Activated naive CD4-positive, alpha-beta T cell (primary cell): ENCODE measurements at places on chromosomes 6 and 20.

DNA sequence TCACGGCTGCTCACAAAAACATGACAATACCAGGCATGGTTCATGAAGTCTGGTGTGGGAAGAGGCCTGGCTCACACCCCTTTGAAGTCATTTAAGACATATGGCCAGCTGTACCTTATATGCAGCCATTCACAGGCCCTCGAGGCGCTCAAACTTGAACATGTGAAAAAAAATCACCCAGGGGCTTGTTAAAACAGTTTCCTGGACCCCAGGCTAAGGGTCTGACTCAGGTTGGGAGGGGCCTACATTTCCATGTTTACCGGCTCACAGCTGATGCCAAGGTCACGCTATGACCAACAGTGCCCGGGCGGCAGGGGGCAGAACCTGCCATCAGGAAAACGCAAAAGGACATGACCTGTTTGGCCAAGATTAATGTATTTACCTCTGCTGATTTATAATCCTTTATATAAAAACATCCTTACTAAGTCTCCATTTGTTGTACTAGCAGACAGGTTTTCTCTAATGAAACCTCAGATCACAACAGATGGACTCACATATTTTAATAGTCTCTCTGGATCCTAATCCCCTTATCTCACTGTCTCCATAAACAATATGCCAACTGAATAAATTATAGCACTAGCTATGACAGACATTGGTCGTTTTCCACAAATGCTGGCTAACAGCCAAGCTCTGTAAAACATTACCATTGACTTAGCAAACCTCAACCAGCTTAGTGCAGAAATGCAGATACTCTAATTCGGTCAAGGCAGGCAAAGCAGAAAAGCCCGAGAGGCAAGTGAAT lies 19.9 kb downstream of the EZR start:
- DNase-seq, result no peak

DNA sequence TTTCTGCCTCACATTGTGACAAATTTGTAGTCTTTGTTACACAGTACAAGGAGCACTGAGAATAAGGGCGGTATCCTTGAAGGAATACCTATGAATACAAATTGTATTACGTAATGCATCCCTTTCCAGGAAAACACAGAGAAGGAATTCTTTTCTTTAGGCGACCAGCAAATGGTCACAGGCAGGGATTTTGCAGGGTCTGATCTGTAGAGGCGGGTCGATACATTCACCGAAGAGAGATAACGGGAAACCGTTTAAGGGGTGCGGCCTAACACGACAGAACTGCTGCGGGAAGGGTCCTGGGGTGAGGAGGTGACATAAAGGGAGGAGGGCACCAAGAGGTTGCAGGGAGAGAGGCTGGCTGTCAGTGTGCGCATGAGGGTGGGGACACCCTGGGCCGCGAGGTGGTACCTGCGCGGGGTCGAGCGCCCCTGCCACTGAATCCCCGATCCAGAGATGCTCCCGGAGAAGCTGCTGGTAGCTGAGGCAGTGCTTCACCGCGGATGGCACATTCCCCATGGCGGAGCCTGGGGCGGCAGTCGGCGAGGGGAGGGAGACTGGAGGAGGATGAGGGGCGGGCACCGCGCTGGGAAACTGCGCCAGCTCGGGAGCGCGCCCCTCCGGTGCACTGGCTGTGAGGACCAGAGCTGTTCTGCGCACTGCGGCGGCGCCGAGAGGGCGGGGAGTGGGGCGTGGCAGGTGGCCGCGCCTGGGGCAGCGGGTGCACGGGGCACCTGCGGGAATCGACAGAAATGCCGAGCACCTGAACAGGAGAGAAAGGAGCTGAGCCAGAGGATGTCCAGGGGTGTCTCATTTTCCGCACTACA lies at the start of gene HMGCLL1:
HMGCLL1 (minus strand) TSS at position 656 of the 827 bp plus-strand sequence; CDS start at position 519, 137 bp downstream.
- DNase-seq, result no peak

DNA sequence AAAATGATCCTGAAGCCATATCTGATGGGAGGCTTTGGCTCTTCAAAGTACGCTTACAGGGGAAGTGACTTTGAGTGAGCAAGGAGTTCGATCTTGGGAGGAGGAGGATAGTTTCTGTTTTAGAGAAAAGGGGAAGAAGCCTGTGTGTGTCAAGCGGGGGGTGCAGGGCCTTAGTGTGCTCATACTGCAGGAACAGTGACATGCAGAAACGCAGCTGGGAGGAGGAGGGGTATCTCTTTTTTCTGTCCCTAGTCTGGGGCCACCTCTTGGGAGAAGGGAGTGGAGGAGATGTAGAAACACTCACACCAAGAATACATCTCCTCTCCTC lies 19.8 kb downstream of the SIRPD start:
- DNase-seq, result no peak

DNA sequence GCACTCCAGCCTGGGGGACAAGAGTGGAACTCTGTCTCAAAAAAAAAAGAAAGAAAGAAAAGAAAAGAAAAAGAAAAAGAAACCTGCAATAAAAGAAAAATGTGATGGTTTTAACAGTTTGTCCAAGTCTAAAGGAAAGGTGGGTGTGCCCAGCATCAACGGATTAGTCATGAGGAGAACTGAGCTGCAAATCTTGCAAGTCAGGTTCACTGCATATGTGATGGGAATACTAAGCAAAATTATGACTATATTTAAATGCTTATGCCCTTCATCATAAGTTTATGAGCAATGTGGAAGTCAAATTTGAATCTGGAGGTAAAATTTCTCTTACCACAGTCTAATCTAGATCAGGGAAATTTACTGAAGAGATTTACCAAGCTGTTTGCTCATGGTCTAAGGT lies 13.1 kb upstream of the CDK19 start:
- no peak for DNase-seq
